Left lobe of liver (tissue), 2 donors: ENCODE measurements at places on chromosomes 2 and 18.

GRCh38 chr2:147438882-147439281 is 405.9 kb upstream of the ACVR2A start:
- no peak for DNase-seq

- no peak for DNase-seq
These were observed 233.9 kb upstream of the SP5 start for GRCh38 chr2:170481201-170481600.

DNA sequence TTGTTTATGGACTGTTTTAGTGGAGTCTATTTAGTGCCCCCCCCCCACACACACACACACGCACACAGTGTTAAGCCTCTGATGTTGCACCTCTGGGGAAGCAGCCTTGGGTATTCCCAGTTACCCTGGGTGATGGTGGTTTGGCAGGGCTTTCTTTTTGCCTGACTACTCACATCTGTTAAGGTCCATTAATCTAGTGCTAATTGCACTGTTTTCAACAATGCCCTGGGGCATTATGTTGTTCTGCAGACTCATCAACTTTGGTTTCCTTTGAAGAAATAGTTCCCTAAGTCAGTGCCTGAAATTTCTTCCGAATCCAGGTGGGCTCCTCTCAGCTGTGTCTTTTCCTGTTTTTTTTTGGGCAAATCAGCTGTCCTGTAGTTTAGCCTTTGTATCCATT is 34.7 kb downstream of the SPOPL start:
- no peak for DNase-seq

DNA sequence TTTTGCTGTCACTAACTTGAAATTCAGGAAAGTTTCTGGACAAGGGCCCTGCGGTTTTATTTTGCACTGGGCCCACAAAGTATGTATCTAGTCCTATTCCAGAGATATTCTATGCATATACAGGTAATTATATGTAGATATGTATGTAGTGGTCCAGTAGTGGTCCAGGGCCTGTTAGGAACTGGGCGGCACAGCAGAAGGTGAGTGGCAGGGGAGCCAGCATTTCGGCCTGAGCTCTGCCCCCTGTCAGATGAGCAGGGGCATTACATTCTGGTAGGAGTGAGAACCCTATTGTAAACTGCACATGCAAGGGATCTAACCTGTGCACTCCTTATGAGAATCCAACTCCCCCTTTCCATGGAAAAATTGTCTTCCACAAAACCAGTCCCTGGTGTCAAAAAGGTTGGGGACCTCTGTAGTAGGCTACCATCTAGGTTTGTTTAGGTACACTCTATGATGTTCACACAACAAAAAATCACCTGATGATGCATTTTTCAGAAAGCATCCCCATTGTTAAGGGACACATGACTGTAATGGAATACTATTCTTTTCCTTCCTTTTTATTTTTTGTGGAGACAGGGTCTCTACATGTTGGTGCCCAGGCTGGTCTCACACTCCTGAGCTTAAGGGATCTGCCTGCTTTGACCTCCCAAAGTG is 2.8 kb upstream of the PPP4R3B start:
- no peak for DNase-seq

DNA sequence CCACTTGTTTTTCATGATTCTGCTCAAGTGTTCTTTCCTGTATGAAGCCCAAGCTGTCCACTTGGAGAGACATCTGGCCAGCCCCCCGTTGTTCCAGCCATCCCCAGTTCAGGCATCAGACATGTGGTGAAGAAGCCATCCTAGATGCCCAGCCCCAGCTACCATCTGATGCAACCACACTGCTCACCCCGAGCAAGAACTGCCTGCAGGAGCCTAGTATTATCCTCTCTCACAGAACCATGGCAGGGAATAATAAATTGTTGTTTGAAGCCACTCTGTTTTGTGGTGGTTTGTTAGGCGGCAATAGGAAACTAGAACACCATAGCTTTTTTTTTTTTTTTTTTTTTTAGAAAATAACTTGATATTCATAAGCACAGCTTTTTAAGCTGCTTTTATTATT is 19.5 kb upstream of the DARS1 start:
- no peak for DNase-seq

DNA sequence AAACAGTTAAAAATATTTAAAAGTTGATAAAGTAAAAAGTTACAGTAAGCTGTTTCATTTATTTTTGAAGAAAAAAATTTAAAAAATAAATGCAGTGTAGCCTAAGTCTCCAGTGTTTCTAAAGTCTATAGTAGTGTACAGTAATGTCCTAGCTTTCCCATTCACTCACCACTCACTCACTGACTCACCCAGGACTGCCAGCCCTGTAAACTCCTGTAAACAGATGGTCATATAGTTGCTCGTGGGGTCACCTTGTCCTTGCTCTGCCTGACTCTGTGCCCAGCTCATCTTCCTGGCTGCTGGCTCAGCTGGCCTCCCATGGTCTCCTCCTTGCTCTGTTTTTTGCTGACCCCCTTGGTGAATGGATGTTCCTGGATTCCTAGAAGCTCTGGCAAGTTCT is 180.3 kb downstream of the VAPA start:
- DNase-seq = no peak

DNA sequence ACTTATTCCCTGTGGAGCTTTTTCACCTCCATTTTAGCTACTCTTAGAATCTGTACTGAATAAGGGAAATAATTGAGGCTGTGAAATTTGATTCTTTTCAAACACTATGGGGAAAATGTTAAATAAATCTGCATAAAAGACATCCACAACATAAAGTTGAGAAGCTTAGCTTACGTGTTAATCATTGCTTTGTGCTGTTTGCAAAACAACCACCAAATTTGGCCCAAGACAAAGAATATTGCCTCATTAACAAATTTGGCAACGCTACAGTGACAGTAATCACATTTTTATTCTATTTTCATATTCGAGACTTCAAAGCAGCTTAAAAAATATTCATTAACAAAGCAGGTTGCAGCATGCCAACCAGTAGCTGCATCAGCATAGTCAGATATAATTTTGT is 437.6 kb downstream of the DPP10 start:
- no peak for DNase-seq

DNA sequence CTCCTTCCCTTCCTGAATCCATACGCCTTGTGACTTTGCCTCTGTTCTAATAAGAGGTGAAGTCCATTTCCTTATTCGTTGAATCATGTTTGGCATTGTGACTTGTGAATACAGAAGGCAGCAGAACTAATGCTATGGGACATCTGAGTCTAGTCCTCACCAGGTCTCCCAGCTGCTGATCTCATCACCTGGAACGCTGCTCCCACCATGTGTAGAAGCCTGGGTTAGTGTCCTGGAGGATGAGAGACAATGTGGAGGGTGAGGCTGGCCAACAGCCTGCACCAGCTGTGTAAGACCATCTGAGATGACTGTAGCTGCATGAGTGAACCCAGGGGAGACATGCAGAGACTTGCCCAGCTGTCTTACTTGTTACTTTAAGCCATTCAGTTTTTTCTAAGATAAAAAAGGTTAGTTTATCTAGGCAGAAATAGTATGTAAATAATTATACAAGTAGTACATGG is 3.5 kb upstream of the HAAO start:
- no peak for DNase-seq

DNA sequence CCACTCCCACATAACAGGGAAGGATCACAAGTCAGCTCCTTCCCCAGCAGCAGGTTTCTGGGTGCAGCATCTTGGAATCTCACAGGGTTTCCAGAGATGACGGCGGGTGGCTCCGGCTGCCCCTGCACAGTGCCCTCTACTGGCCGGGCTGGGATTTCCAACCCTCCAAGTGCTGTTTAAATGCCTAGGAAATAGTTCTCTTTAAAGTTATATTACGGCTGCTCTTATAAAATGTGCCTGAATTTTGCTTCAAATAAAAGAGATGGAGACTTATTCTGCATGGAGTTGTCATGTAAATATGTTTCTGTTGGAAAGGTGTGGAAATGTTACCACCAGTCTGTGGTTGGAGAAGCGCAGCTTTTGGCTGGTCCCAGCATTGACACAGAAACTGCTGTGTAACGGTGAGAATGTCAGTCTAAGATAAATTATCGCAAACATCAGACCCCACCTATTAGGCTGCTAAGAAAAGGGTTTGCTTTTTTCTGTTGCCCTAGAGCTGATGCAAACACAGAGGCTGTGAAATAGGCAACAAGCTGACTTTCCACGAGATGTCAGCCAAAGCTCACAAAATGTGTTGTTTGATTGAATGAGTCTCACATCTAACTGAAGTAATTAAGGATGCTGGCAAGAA is 3.3 kb upstream of the HJURP start:
- DNase-seq = no peak

DNA sequence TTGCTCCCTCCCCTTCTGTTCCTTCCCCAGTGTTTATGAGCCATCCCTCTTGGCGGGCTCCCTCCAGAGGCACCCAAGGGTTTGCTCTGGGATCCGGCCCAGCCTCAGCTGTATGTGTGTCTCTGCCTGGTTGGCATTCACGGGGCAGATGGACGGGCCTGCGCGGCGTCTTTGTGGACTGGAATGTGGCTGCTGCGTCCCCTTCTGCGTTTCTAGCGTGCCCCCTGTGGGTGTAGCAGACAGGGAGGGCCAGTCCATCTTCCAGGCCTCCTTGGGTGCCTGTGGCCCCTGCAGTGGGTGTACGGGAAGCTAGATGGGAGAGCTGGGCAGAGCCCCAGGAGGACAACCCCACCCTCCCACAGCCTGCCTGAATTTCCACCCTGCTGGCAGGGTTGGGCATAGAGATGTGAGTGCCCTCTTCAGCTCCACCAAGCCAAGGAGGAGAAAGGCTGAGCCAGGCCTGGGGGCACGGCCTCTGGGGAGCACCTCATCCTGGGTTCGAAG is 15.7 kb downstream of the GPC1 start:
- no peak for DNase-seq

DNA sequence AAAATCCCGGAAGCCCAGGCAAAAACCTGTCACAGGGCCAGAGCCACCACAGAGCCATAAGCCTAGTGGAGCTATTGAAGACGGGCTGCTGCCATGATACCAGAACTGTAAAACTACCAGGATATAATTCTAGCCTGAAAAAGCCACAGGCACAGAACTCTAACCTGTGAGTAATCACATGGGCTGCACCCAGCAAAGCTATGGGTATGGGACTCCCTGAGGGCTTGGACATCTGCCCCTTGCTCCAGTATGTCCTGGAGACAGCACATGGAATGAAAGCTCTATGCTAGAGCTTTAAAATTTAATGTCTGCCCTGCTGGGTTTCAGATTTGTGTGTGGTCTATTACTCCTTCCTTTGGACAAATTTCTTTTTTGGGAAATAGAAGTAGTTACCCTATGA is 2183.6 kb upstream of the CELF4 start:
- no peak for DNase-seq

- DNase-seq = no peak
These were observed 32.4 kb upstream of the PPM1B start for GRCh38 chr2:44136252-44136651.

DNA sequence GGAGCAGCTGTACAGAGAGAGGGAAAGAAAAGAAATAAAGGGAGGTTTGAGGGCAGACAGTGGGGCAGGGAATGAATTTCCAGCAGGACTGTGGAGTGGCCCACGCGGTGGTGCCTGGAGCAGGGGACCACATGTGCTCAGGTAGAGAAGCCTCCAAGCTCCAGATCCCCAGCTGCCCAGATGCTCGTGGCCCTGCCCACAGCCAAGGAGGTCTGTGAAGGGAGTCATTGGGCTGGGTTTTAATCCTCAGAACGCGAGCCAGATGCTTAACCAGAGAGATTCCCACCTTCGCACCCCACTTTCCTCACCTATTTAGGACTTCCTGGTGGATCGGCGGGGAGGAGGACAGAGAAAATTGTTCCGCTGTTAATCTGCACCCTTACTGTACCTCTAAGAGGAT is 369.4 kb downstream of the PARD3B start:
- DNase-seq = no peak

GRCh38 chr2:105749583-105750400 is 5.1 kb downstream of the NCK2 start:
- no peak for DNase-seq
